ENCODE measurements at places on chromosomes 16 and 17.

DNA sequence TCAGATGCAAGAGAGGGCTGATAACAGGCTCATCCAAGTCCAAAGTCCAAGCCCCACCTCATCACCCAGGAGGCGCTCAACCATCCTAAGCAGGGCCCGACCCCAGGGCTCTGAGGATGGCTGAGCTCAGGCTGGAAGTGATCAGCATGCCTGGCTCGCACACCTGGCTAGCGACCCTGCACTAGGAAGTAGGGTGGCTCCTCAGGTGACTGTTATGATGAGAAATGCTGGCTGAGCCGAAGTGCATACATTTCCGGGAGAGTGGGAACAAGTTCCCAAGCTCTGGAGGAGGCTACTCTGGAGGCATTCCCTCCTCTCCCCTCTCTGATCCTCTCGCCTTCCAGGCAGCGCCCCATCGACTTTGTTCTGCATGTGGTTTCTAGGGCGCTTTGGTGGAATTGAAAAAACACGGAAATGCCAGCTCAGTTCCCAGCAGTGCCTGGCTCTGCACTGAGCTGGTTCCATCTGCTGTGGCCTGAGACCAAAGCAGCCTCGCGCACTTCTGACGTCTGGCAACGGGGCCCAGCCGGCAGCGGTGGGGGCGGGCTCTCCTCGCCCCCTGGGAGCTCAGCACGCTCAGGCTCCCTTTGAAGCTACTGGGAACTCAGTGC is 130.3 kb downstream of the IRF8 start:
- DNase-seq = no peak

- no peak for DNase-seq
Measured at GRCh38 chr16:54931120-54932014, 702 bp downstream of the IRX5 start.

DNA sequence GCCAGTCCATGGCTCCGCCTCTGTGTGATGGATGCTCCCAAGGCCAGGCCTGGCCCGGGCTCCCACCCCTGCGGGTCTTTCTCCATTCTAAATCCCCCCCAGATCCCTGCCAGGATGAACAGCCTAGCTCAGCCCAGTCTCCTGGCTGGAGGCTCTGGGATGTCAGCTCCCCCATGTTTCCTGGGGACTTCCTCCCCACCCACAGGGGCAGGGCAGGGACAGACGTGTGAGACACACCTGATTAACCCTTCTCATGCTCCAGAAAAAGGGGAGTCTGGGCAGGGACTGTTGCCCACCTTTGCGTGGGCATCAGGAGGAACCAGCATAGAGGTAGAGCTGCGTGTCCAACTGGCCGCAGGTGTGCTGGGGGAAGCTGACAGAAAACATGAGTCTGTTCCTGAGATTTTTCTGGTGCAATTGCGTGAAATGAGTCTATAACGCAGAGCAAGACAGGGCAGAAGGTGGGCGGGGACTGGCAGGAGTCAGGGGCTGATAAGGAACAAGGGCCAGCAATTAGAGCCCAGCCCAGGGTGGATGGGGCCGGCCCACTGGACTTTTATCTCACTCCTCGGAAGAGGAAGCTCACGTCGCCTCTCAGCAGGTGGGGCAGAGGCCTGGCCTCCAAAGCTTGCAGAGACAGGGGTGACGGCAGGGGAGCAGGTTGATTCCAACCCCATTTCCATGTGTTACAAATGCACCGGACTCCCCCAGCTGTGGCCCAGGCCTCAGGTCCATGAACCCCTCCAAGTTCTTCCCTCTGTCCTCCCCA is 238.2 kb downstream of the RBFOX3 start:
- DNase-seq = no peak

GRCh38 chr16:48958681-48959080 is 323.0 kb downstream of the CBLN1 start:
- no peak for DNase-seq

DNA sequence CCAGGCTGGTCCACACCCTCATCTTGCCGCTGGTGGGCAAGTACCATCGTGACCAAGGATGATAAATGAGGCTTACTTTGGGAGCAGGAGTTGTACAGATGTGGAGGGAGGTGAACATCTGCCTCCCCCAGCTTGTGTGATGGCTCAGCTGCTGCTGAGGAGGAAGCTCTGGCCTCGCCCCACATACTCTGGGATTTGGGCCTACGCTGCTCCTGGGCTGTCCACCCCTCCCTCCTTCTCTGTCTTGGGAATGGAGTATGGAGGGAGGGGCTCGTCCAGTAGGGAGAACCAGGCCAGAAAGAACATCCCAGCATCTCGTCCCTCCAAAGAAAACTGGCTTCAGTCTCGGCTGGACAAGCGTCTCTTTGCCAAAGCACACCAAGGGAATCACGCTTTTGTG is 134.8 kb upstream of the CDC42EP4 start:
- DNase-seq = no peak

DNA sequence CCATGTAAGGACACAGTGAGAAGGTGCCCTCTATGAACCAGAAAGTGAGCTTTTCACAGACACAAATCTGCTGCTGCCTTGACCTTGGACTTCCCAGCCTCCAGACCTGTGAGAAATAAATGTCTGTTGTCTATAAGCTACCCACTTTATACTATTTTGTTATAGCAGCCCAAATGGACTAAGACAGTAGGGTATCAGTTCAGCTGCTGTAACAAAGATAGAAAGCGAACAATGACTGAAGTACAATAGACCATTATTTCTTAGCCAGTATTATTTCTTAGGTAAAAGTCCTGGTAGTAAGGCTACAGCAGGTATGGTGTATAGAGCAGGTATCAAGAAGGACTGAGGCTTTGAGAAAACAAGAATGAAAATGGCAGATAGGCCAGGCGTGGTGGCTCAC is 117.0 kb downstream of the SLC39A11 start:
- DNase-seq = no peak

DNA sequence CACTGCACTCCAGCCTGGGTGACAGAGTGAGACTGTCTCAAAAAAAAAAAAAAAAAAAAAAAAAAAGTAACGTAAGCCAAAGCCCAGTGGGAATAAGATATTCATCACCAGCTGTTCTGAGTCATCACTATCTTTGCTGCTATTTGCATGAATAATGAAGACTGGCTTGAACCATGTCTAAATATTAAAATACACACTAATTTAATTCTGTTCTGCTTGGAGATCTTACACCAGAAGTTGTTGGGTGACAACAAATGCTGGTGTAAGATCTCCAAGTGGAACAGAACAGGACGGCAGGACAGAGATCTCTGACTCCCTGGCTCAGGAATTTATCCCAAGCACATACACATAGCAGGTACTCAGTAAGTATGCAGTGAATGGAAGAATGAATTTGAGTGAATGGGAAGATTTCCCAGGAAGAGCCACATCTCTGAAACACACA is 19.6 kb downstream of the DNAH17 start:
- DNase-seq = peak; percentile 88
